ENCODE measurements at places on chromosomes 3 and 15. TPM values are rescaled to one million over a fixed set of nuclear protein-coding genes. Genes with fewer than 3 reads are reported as not detected.

Gene FBXL2
- total RNA-seq, result 3.0 TPM

Gene ZNF502
- 2.4 TPM for total RNA-seq

Gene RHCG
- total RNA-seq, result 0.40 TPM

Gene KBTBD12
- total RNA-seq, result 1.2 TPM

DNA sequence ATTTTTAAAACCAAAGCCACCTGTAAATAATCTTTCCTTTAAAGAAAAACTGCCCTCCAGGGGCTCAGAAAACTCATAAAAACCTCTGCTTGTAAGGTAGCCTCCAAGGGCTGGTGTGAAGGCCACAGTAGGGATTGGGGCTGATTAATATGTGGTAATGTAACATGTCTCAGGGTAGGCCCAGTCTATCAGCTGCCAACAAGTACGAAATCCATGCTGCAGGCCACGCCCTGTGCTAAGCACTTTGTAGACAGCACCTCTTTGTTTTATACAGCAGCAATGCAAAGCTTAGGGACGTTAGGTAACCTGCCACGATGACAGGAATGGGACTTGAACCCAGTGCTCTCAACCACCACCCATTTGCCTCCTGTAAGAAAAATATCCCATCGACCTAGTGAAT is 65.6 kb upstream of the PRICKLE2 start:
- H3K4me3 ChIP-seq, result no peak overlapping the region
- no peak overlapping the region for H3K27ac ChIP-seq
- H3K4me1 ChIP-seq, result no peaks in the 10 kb centered on the region
- H3K27me3 ChIP-seq, result no peaks in the 10 kb centered on the region

DNA sequence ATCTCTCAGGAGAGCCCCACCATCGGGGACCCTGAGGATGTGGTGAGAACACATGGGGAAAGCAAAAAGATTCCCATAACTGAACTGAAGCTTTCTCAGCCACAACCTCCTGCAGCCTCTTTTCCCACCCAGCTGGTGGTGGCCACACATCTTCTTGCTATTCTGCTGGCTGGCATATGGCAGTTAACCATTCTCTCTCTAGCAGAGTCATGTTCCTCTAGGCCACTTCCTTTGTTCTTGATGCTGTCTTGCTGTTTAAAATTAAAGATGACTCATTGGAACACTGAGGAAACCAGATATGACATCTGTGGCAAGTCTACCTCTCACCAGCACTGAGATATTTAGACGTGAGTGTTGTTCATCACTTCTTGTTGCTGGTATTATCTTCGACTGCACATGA is 180.3 kb upstream of the ROBO2 start:
- no peaks in the 10 kb centered on the region for H3K27me3 ChIP-seq
- H3K36me3 ChIP-seq, result no peaks in the 10 kb centered on the region

- no peak overlapping the region for H3K27ac ChIP-seq
- no peaks in the 10 kb centered on the region for H3K27me3 ChIP-seq
- DNase-seq, result no peak
- no peak overlapping the region for H3K4me3 ChIP-seq
- H3K36me3 ChIP-seq, result no peaks in the 10 kb centered on the region
Observed at GRCh38 chr15:58678683-58679082, 70.8 kb downstream of the ADAM10 start.

DNA sequence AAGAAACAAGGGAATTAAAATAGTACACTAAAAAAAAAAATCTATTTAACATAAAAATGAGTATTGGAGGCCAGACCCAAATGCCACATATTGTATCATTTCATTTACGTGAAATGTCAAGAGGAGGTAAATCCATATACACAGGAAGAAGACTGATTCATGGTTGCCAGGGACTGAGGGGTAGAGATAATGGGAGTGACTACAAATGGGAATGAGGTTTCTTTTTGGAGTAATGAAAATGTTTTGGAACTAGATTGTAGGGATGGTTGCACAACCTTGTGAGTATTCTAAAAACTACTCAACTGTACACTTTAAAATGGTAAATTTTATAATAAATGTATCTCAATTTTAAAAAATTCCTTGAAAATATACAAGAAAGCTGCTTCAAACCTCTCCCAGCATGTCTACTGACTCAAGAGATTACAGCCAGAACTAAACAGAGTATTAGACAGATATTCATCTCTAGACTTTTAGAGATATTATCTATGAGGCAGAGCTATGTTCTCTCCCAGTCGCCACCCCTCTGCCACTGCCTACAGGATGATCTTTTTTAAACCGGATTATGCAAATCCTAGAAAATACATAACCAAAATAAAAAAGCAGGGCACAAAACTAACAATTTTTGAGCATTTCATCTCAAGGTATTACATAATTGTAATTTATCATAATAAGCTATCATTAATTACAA is 6.2 kb downstream of the HLTF start:
- no peaks in the 10 kb centered on the region for H3K36me3 ChIP-seq
- H3K27ac ChIP-seq, result no peak overlapping the region
- DNase-seq, result no peak
- no peaks in the 10 kb centered on the region for H3K4me1 ChIP-seq
- no peak overlapping the region for H3K4me3 ChIP-seq

DNA sequence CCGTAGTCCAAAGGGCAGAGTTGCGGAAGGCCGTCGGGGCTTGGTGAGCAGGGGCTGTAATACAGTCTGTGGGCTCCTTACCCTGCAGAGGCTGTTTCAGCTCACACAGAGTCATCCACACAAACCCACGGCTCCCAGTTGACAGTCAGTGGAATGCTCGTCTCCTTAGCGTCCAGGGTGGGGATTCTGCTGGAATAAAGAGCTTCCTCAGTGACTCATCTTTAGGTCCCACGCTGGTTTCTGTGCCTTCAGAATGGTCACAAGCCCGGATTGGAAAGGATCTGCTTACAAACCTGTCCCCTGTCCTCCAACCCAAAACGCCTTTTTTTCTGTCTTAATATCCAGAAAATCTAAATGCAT is 201.3 kb upstream of the TPM1 start:
- H3K27me3 ChIP-seq, result no peaks in the 10 kb centered on the region
- no peak overlapping the region for H3K27ac ChIP-seq
- no peak for DNase-seq
- H3K36me3 ChIP-seq, result no peaks in the 10 kb centered on the region
- no peak overlapping the region for H3K4me3 ChIP-seq

GRCh38 chr3:90132197-90132596 is 1024.8 kb downstream of the EPHA3 start:
- no peak for DNase-seq
- H3K4me3 ChIP-seq, result no peak overlapping the region
- H3K36me3 ChIP-seq, result no peaks in the 10 kb centered on the region

DNA sequence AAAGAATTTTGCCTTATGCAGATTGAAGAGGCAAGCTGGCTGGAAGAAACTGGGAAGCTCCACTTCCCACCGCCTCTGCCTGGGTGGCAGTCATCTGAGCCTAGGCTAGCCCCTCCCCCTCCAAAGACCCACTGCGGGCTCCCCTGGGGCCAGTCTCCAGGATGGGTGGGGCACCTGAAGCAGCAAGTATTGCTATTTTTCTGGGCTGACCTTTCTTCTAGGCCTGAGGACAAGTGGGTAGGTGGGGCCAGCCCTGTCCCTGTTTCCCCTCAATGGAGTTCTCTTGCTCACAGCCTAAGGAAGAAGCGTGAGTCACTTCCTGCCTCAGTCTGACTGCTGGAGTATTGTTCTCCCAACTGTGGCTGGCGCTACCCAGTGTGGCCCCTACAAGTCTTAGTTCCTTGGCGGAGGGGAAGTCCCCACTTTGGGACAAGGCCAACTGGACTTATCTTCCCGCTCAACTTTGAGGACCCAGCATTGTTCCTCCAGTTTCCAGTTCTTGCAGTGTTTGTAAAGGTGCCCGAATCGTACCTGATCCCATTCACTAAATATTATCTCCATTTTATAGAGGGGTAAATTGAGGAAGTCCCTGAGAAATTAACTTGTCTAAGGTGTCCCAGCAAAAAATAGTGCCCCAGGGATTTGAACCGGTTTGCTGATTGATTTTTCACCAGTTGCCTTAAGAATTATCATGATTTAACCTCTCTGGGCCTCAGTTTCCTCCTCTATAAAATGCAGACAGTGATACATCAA is 1.4 kb downstream of the FURIN start:
- H3K4me1 ChIP-seq, result peaks cover 47% of the 10 kb centered on the region
- no peaks in the 10 kb centered on the region for H3K27me3 ChIP-seq
- H3K36me3 ChIP-seq, result no peaks in the 10 kb centered on the region
- peak overlapping the region; percentile 93 for H3K4me3 ChIP-seq

GRCh38 chr3:178275793-178276192 is 260.4 kb upstream of the KCNMB2 start:
- no peaks in the 10 kb centered on the region for H3K27me3 ChIP-seq
- H3K27ac ChIP-seq, result no peak overlapping the region
- no peak for DNase-seq
- peaks cover 8% of the 10 kb centered on the region for H3K4me1 ChIP-seq

- H3K4me3 ChIP-seq, result no peak overlapping the region
- DNase-seq, result no peak
- no peaks in the 10 kb centered on the region for H3K36me3 ChIP-seq
- no peaks in the 10 kb centered on the region for H3K27me3 ChIP-seq
- H3K27ac ChIP-seq, result no peak overlapping the region
Observed at GRCh38 chr3:10946526-10946925, 46.0 kb upstream of the SLC6A1 start.

GRCh38 chr15:62821384-62822131 is 221.0 kb upstream of the TPM1 start:
- peaks cover 23% of the 10 kb centered on the region for H3K4me1 ChIP-seq
- no peaks in the 10 kb centered on the region for H3K27me3 ChIP-seq
- H3K4me3 ChIP-seq, result no peak overlapping the region
- no peaks in the 10 kb centered on the region for H3K36me3 ChIP-seq

DNA sequence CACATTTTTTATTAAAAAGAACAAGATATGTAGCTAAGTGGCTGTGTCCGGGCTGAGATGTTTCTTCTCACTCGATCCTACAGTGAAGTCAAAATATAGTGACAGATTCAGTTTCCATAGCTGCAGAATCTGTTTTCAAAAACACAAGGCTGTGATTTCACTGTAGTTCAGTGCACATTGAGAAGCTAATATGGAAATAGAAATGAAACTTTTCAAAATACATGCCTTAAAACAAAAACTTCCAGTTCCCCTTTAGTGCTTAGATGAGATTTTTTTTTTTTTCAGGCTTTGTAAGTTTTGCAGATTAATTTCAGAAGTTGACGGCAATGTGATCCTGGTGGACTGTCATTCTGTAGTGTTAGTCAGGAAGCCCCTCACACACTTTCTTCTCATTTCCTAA is 23.8 kb upstream of the TRAK1 start:
- H3K27me3 ChIP-seq, result no peaks in the 10 kb centered on the region
- peak overlapping the region; percentile 50 for H3K27ac ChIP-seq

GRCh38 chr3:44522494-44522933 is 32.5 kb upstream of the ZKSCAN7 start:
- no peak overlapping the region for H3K27ac ChIP-seq
- no peaks in the 10 kb centered on the region for H3K36me3 ChIP-seq
- no peaks in the 10 kb centered on the region for H3K4me1 ChIP-seq
- no peak for DNase-seq
- no peaks in the 10 kb centered on the region for H3K27me3 ChIP-seq

GRCh38 chr15:25059698-25060471 is 105.1 kb downstream of the SNRPN start:
- H3K27ac ChIP-seq, result no peak overlapping the region
- H3K4me1 ChIP-seq, result no peaks in the 10 kb centered on the region
- no peak for DNase-seq
- peaks cover 97% of the 10 kb centered on the region for H3K36me3 ChIP-seq

DNA sequence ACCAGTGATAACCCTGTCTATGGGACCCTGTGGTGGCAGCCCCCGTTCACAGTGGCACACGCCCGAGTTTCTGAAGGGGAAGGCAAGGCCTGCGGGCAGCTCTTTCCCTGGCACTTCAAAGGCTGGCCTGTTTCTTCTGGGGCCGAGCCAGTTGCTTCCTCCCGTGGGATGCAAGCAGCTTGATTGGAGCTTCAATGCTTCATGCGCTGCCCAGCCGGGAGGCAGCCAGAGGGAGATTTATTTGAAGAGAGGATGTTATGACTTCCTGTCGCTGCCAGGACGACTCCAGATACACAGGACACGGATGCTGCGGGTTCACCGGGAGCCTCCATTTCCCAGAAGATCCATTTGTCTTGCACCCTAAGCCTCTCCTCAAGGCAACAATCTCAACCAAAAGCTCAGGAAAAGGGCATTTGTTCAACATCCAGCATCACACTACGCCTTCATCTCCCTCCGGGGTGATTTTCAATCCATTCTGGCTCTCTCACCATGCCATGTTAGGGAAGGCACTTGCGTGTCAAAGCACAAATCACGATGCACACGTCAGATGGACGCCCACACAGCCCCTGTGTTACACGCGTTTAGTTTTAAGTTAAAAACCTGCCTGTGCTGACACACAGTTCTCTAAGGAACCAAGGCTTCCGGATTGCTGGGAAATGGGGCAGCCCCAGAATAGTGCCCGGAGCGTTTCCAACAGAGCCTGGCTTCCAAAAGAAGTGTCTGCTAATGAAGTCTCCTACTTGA is 330.2 kb downstream of the OCA2 start:
- H3K4me3 ChIP-seq, result no peak overlapping the region
- H3K36me3 ChIP-seq, result no peaks in the 10 kb centered on the region
- no peaks in the 10 kb centered on the region for H3K27me3 ChIP-seq
- DNase-seq, result no peak
- H3K27ac ChIP-seq, result no peak overlapping the region

GRCh38 chr15:98127586-98127985 is 167.1 kb downstream of the ARRDC4 start:
- H3K27me3 ChIP-seq, result no peaks in the 10 kb centered on the region
- no peaks in the 10 kb centered on the region for H3K36me3 ChIP-seq
- no peaks in the 10 kb centered on the region for H3K4me1 ChIP-seq
- no peak overlapping the region for H3K27ac ChIP-seq
- H3K4me3 ChIP-seq, result no peak overlapping the region
- DNase-seq, result no peak

DNA sequence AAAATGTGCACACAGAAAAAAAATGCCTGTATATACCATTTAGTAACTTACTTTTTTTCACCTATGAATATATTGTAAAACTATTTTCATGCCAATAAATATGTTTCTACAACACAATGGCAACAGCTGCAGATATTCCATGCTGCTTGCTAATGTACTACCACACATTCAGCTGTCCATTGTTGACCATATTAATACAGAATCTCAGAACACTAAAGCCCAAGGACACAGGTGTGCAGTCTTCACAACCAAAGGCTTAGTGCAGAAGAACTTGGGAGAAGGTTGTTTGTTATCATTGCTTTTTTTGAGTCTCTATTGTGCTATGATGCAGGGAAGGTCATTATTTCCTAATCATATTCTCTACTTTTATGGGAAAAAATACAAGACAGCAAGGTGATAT is 79.6 kb downstream of the DIPK2A start:
- no peak overlapping the region for H3K27ac ChIP-seq
- no peaks in the 10 kb centered on the region for H3K27me3 ChIP-seq
- H3K4me1 ChIP-seq, result no peaks in the 10 kb centered on the region
- H3K36me3 ChIP-seq, result no peaks in the 10 kb centered on the region

DNA sequence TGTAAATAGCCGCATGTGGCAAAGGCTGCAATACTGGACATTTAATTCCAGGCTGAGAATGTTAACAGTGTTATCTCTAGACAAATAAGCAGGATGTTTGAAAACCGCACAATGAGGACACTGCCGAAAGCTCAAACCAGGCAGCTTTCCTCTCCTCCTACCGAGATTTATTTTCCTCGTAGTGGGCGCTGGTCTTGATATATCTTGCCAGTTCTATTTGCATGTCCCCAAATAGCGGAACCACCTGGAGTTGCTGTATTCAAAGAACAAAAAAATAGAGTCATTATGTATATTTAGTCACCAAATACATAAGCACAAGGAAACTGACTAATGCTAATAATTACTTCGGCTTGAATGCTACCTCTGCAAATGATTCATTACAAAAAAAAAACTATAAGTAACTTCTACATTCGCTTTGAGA is 46.5 kb downstream of the CYFIP1 start:
- peaks cover 13% of the 10 kb centered on the region for H3K36me3 ChIP-seq
- peaks cover 6% of the 10 kb centered on the region for H3K4me1 ChIP-seq
- no peaks in the 10 kb centered on the region for H3K27me3 ChIP-seq
- no peak overlapping the region for H3K4me3 ChIP-seq

GRCh38 chr3:149968216-149968615 is 2.5 kb downstream of the PFN2 start:
- DNase-seq, result no peak
- no peaks in the 10 kb centered on the region for H3K36me3 ChIP-seq
- no peak overlapping the region for H3K4me3 ChIP-seq
- peaks cover 4% of the 10 kb centered on the region for H3K4me1 ChIP-seq

Data from pancreas (tissue), 10 donors.